Mesenteric fat pad (tissue), 1 donor: ENCODE measurements at places on chromosomes 4 and X.

DNA sequence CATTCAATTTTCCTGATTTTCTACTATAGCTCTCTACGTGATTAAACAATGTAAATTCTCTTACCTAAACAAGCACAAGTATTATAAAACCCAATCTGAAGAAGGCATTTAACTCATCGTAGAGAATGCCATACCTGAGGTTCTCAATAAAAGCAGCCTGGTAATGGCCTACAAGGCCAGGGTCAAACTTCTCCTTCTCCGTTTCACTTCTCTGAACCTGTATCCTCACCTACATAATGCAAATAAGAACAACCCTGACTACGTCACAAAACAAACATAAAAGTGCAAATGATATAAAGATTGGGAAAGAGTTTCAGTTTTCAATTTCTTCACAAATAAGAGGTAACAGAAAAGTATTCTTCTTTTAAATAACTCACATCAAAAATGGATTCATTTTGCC lies 55.6 kb upstream of the STS start:
- DNase-seq = no peak

DNA sequence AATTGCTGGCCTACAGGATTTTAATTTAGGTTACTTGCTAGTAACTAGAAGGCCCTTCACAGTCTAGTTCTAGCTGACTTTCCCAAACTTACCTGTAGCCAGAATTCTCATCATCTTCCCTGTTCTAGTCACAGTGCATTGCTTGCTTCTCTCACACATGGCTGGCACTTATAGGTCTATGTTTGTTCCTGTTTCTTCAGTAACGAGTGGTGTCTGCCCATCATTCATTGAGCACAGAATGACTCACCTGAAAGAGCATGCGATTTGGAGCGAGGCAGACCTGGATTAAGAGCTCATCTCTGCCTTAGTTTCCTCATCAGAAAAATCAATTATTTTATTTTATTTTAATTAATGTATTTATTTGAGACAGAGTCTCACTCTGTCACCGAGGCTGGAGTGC lies 201.7 kb upstream of the ANK2 start:
- DNase-seq = no peak

DNA sequence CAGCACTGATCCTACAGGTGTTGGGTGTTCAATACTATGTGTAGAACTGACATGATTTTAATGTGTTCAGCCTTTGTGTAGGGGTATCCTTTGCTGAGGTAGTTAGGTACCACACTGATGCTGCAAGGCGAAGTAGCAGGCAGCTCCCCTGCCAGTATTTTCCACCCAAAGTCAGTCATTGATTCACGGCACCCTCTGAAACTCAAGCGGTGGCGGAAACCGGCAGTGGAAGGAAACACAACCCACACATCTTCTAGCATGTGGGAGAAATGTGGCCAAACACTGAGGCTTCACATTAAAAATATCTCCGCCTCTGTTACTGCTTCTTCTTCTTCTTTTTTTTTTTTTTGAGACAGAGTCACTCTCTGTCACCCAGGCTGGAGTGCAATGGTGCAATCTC lies 126.3 kb downstream of the AASDH start:
- no peak for DNase-seq

DNA sequence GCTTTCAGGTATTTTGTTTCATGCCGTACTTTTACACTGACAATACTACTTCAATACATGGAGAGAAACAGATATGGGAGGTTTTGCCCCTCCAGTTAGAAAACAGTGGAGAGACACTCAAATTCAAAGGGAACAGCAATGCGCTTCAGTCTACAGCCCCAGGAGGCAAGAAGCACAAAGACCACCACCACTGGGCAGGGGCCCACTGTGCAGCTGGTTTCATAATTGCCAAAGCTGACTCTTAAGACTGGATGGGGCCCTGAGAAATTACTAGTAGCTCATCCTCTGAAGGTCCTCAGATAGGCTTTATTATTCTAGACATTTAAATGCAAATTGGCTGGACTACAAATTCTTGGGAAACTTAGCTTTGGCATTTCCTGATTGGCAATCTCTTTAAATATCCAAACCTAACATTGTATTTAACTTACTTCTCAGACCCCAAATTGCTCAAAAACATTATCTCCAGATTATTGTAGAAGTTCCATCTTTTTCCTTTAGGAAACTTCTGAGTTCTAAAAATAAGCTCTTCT lies 85.9 kb upstream of the GPR34 start:
- no peak for DNase-seq

GRCh38 chrX:63746715-63747114 lies 38.3 kb downstream of the ARHGEF9 start:
- no peak for DNase-seq

GRCh38 chr4:76195326-76195725 lies 18.3 kb downstream of the SCARB2 start:
- no peak for DNase-seq

DNA sequence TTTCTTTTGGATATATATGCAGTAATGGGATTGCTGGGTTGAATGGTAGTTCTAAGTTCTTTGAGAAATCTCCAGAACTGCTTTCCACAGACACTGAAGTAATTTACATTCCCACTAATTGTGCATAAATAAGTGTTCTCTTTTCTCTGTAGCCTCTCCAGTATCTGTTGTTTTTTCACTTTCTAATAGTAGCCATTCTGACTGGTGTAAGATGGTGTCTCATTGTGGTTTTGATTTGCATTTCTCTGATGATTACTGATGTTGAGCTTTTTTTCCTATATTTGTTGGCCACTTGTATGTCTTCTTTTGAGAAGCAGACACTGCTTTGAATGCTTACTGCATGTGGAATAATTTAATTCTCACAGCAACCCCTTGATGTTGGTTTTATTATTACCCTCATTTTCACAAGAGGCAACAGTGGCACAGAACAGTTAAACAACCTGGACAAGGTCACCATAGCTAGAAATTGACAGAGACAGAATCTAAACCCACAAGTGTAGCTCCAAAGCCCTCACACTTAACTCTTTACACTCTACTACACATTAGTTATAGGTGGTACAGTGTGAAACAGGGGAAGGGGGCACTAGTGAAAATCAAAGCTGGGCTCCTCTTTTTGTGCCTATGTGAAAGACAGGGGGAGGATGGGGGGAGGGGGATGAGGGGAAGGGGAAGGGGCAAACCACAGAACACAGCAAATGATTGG lies 96.1 kb downstream of the REELD1 start:
- no peak for DNase-seq

GRCh38 chr4:47741200-47741599 lies 96.7 kb downstream of the CORIN start:
- no peak for DNase-seq

- no peak for DNase-seq
Measured at GRCh38 chr4:140529434-140529833, 5.5 kb downstream of the ELMOD2 start.

DNA sequence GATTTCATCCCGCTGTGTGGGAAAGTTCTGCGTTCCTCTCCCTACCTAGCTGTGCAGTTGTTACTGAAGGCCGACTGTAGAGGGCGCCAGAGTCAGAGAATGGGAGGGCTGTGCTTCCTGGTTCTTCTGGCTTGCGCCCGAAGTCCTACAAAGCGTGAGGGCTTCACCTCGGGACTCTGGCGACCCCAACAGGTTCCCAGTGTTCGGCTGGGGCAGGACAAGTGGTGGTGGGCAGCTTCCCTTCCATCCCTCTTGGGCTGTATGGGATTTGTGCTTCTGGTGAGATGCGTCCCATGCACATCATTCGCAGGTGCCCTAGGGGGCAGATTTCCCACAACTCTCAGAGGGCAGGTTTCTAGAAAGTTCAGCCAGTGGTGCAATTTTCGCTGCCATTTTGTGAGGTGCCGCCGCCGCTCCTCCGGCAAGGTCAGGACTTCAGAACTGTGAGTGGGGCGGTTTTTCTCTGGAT lies 27.3 kb downstream of the CT45A1 start:
- DNase-seq = peak; percentile 83

DNA sequence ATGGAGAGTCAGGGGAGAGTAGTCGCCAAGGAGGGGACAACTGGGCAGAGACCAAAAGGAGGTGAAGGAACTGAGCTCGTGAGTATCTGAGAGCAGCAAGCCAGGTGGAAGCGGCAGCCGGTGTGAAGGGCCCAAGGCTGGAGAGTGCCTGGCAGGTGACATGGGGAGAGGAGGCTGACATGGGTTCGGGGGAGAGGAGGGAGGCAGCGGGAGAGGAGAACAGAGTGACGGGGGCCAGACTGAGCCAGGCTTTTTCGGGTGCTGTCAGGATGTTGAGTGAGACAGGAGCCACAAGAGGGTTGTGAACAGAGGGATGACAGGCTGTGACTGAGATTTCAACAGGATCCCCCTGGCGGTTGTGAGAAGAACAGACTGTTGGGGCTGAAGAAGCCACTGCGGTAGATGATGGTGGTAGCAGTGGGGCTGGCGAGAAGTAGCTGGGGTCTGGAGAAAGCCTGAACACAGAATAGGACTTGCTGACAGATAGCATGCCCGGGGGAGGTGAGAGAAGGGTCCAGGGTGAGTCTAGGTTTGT lies 5.7 kb downstream of the ELK1 start:
- DNase-seq = peak; percentile 81

DNA sequence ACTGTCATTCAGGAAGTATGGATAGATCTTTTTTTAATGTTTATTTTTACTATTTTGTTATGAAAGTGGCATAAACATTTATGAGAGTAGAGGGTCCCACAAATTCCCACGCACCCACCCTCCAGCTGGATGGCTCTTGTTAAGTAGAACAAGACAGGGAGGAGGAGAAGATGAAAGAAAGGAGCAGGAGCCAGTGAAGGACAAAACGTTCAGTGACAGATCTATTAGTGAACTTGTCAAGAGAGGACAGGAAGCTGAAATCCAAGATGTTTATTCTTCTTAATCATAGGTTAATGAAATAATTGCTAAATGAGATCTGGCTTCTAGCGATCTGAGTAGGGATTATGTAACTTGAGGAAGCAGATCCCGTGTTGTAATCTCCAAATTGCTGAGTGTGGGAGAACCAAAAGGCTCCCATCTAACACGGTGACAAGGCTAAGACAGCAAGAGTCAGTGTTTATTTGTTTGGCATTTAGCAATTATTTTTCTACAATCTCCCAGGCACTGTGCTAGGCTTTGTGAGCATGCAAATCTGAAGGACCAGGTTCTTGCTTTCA lies 162.5 kb downstream of the SHROOM3 start:
- DNase-seq = no peak

DNA sequence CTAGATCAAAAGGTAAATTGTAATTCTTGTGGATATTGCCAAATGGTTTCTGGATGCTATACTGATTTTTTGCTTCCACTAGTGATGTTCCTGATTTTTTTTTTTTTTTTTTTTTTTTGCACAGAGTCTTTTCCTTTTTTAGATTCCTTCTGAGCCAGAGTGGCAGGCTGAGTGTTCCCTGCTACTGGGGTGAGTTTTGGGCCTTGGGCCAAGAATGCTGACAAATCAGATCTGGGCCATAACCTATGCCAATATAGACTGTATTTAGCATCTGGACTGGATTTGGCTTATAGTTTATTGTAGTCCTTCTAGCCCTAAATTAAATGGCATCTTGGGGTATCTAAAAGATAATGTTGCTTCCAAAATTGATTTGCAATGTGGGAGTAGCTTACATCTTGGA lies 52.8 kb downstream of the REPS2 start:
- no peak for DNase-seq

DNA sequence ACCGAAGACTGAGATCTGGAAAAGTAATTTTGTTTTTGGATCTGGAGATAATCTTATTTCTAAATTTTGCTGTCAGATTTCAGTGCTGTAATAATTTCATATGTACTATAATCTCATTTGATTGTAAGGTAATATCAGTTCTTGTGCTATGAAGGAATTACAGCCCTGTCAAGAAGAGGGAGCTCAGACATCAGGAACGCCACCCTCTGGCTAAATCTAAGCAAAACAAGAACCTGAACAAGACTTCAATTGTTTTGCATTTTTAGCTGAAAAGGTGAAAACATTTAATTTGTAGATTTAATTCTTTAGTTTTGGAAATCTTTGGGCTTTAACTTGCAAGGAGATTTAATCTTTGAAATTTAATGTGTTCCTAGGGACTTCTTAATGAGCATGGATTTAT lies 525.4 kb upstream of the HS3ST1 start:
- no peak for DNase-seq

DNA sequence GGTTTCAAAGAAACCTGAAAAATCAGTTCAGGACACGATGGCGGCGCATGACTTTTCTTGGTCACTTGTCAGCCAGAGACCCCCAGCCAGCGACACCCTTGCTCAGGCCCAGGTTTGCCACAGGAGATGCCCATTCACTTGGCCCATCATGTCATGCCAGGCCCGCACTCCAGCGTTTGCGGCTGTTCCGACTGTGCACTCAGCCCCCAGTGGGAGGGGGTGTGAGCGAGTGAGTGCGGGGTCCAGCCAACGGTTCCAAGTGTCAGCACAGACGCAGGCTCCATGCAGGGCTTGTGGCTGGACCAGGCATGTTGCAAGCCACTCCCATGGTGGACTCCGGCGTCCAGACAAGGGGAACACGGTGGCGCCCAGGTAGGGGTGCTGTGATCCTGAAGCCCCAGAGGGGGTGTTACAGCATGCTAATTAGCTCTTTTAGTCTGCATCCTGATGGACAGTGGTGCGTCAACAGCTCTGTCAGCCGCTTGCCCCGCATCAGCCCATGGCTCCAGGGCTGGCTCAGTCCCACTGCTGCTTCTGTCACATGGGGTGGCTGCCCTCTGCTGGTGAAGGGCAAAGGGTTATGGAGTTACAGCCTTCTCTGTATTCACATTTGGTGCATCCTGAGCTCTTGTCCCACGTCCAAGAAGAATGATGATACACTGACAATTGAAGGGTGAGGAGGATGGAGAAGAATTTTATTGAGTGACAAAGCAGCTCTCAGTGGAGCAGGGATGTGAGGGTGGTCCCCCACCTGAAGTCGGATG lies 3.7 kb upstream of the MAEA start:
- DNase-seq = peak; percentile 81

GRCh38 chr4:26081795-26082498 lies 167.9 kb downstream of the SMIM20 start:
- no peak for DNase-seq

- no peak for DNase-seq
Measured at GRCh38 chrX:133781174-133781573, 204.2 kb downstream of the GPC3 start.

GRCh38 chrX:28099166-28099565 lies 117.9 kb upstream of the DCAF8L1 start:
- DNase-seq = no peak

GRCh38 chr4:25923745-25924144 lies 9.7 kb downstream of the SMIM20 start:
- DNase-seq = no peak

DNA sequence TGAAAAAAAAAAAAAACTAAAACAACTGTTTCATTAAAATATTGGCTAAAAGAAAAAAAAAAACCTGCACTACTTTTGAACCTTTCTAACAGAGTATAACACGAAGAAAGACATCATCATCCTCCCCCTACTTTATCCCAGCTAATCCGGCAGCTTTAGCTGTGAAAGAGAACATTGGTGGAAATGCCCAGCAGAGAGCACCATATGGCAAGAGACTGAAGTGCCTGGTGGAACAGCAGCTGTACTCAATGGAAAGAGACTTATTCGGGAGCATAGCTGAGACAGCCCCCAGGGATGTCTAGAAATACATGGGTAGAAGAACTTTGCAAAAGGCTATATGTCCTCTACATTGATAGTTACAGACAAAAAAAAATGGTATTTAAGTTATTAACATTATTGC lies 30.3 kb downstream of the STPG2 start:
- no peak for DNase-seq

- no peak for DNase-seq
Measured at GRCh38 chr4:165328101-165328425, 594 bp downstream of the MSMO1 start.
